ENCODE measurements at places on chromosomes 1 and 21.

DNA sequence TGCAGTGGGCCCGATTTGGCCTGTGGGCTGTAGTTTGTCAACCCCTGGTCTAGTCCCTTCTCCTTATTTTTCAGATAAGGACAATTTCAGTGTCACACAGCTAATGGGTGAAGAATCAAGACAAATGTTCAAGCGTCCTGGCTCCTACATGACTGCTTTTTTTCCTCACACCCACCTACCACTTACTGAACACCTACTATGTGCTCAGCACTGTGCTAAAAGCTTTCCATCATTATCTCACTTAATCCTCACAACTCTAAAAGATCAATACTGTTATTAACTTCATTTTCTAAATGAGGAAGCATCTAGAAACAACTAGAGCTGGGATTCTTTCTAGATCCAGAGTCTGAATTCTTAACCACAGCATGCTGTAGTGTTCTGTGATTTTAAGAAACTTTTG, 68.5 kb upstream of the EFHD2 start:
- DNase-seq = no peak

- DNase-seq = no peak
Observed at GRCh38 chr21:31184459-31184858, 146.2 kb upstream of the KRTAP19-8 start.

GRCh38 chr1:3617806-3618345, 6.6 kb upstream of the MEGF6 start:
- DNase-seq = no peak

DNA sequence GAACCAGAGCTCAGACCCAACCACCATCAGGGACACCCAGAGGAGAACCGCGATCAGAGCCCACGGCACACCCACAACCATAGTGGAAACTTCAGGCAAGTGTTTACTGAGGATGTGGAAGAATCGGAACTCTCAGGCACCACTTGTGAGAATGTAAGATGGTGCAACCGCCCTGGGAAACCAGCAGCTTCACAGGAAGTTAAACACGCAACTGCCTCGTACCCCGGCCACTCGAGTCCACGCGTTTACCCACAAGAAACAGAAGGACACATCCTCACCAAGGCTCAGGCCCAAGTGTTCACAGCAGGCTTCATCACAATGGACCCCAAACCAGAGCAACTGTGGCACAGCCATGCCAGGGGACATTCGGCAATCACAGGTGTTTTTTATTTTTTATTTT, 51.4 kb upstream of the COL6A2 start:
- DNase-seq = no peak

GRCh38 chr1:228691211-228691610, 44.1 kb upstream of the RHOU start:
- no peak for DNase-seq

- DNase-seq = no peak
Observed at GRCh38 chr1:199404191-199404590, 623.3 kb upstream of the NR5A2 start.

- no peak for DNase-seq
Observed at GRCh38 chr1:28067523-28068090, 20.8 kb downstream of the EYA3 start.

All from NCI-H82 (cell line).